Lung microvascular endothelial cell (primary cell): ENCODE measurements at places on chromosomes 6 and 20. TPM values are rescaled to one million over a fixed set of nuclear protein-coding genes. Genes with fewer than 3 reads are reported as not detected.
A peak's percentile ranks its signal among the peaks of the same experiment; 100 is the strongest.

Gene POLH
- 8.1 and 12.6 TPM in 2 replicates for total RNA-seq

GRCh38 chr20:51341581-51341980 lies 200.9 kb downstream of the NFATC2 start:
- DNase-seq = peak; percentile 22

- no peak for DNase-seq
Measured at GRCh38 chr6:20188630-20189075, 23.6 kb downstream of the MBOAT1 start.

Gene TMEM74B
- under 0.01 and 0.44 TPM in 2 replicates for total RNA-seq

DNA sequence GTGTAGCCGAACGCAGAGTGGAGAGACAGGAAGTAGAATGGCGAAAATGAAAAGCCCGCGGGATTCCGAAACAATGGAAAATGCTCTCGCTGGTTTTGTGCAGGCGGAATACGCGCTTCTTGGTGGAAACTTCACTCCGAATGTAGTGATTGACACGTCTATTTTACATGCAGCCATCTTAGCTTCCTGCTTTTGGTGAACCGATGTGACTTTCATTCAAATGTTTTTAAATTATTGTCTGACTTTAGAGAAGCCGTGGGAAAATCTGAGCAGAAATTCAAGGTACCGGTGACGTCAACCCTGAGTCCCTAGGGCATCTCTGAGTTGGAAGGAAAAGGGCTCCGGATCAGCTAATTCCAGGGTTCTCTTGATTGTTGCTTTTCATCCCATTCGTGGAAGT lies 11.4 kb downstream of the GPX5 start:
- DNase-seq = peak; percentile 3

GRCh38 chr6:37008484-37009465 lies 3.3 kb downstream of the FGD2 start:
- no peak for DNase-seq

- DNase-seq = no peak
Measured at GRCh38 chr6:14207448-14207847, 89.9 kb downstream of the CD83 start.

- DNase-seq = no peak
Measured at GRCh38 chr6:30470968-30471367, 18.3 kb upstream of the HLA-E start.

- peak; percentile 87 for DNase-seq
Measured at GRCh38 chr6:31493875-31494694, 3.9 kb upstream of the MICB start.

Gene GTSF1L
- not detected in 2 replicates for total RNA-seq

Gene POU5F1
- total RNA-seq = not detected in 2 replicates

DNA sequence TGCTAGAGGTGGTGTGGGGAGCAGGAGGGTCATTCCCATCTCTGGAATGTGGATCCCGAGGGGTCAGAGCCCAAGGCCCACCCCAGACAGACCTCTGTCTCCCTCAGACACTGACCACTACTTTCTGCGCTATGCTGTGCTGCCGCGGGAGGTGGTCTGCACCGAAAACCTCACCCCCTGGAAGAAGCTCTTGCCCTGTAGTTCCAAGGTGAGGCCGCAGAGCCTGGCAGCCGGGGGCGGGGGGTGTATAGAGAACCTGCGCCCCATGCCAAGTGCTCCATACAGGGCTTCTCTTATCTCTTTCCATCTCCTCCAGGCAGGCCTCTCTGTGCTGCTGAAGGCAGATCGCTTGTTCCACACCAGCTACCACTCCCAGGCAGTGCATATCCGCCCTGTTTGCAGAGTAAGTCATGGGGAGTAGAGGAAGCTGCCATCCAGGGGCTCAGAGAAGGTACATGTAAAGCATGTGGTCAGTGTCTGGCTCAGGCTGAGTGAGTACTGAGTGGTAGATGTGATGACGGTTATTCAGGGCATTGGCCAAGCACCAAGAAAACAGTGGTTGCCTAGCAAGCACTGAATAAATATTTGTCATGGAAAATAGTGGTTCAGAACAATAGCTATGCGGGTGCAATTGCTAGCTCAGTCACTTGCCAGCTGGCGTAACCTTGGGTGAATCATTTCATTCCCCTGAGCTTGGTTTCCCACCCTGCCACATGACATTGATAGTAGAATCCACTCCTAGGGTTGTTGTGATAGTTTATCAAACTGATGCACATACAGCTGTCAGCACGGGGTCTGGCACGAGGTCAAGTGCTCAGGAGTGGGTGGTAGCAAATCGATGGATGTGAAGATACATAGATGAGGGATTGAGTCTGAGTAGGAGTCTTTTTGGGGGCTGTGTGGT lies 3.5 kb downstream of the PIGT start:
- peak; percentile 98 for DNase-seq

DNA sequence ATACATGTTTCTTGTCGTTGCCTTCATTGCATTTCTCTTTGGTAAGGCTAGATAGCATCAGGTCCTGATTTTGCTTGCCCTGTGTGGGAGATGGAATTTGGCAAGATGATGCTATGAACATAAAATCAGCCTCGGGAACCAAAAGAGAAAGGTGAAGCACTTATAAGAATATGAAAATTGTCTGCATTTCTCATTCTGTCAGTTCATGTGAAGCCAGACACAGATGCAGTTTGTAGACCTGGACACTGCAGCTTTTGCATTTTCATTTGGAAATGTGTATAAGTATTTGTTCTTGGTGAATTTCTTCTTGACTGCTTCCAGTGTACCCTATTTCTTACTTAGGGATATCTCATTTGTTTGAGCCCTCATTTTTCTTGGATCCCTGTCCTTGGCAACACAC lies 1.3 kb downstream of the YWHAB start:
- DNase-seq = no peak

GRCh38 chr6:14396826-14397517 lies 279.4 kb downstream of the CD83 start:
- DNase-seq = no peak

GRCh38 chr6:137309078-137309762 lies 90.0 kb upstream of the IFNGR1 start:
- DNase-seq = peak; percentile 89
